IPS DF 6.9 (cell line): ENCODE measurements at places on chromosomes 12 and 14.

- peak; percentile 52 for DNase-seq
Observed at GRCh38 chr12:115983226-115983798, 294.2 kb downstream of the MED13L start.

- no peak for DNase-seq
Observed at GRCh38 chr14:37864861-37865718, 269.7 kb downstream of the TTC6 start.

DNA sequence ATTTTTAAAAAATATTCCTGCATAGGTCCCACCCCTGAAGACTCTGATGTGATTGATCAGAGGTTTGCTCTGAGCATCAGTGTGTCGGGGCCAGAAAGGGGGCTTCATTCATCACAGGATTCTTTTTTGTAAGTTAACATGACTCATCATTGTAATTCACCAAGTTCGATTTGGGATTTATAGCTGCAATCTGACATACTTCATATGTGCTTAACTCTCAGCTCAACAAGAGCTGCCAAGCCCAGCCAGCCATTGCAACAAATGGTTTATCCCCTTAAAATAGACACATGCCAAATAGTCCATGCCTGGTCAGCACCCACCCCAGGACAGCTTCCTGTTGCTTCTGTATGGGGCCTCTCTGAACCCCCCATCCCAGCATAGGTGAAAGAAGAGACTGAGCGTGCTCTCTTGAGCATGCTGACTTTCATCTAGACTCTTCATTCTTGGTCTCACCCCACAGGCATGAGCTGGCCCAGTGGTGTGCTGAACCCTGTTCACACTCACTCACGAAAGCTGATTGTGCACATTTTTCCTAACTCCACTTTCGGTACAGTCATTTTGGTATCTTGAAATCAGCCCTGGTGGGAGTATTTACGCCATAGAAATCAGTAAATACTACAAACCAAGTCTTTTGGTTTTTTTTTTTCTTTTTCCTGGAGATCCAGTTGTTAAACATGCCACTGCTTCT, 101.4 kb downstream of the STAB2 start:
- no peak for DNase-seq

DNA sequence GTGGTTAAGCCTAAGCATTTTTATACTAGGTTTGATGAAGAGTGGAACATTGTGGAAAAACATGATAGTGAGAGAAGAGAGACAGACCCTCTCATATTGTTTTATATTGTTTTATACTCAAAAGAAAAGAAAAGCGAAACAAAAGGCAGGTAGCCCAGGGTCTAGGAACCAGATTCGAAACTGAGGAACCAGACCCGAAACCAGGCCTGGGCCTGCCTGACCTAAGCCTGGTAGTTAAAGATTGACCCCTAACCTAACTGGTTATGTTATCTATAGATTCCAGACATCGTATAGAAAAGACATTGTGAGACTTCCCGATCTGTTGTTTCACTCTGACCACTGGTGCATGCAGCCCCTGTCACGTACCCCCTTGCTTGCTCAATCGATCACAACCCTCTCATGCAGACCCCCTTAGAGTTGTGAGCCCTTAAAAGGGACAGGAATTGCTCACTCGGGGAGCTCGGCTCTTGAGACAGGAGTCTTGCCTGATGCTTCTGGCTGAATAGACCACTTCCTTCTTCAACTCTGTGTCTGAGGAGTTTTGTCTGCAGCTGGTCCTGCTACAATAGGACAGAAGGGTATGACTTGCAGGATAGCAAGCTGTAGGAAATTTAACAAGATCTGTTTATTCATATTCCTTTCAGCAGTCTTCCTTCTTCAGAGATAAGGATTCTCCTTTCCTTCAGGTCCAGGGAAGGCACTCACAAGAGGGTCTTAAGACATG, 147.1 kb upstream of the PLEKHA5 start:
- DNase-seq = no peak

GRCh38 chr12:21815306-21816062, 41.0 kb upstream of the KCNJ8 start:
- no peak for DNase-seq

- no peak for DNase-seq
Observed at GRCh38 chr14:104881369-104881979, 16.4 kb downstream of the CEP170B start.

DNA sequence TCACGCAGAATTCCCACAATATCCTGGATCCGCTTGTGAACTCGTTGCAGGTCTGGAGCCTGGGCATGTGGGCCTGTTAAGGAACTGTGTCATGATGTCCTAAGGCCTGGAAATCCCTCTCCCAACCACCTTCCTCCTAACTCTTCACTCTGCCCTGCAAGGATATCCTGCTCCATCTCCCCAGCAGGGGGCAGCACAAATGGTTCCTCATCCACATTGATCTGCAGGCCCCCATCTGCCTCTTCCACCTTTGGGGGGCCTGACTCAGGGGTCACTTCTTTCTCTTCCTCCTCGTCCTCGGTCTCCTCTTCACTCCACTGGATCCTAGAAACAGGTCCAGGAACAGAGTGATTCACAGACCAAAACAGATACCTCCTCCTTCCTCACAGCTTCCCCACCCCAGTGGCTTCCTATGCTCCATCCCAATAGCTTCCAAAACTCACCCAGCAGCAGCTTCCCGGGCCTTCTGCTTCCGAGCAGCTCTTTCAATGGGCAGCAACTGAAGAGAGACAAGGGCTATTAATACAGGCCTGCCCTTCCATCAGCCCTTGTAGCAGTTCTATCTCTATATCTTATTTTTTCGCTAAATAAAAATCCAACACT, 4.5 kb downstream of the NOP2 start:
- no peak for DNase-seq

GRCh38 chr12:49672301-49673217, 34.6 kb downstream of the FMNL3 start:
- no peak for DNase-seq

GRCh38 chr12:64814432-64814831, 10.0 kb upstream of the TBC1D30 start:
- no peak for DNase-seq

DNA sequence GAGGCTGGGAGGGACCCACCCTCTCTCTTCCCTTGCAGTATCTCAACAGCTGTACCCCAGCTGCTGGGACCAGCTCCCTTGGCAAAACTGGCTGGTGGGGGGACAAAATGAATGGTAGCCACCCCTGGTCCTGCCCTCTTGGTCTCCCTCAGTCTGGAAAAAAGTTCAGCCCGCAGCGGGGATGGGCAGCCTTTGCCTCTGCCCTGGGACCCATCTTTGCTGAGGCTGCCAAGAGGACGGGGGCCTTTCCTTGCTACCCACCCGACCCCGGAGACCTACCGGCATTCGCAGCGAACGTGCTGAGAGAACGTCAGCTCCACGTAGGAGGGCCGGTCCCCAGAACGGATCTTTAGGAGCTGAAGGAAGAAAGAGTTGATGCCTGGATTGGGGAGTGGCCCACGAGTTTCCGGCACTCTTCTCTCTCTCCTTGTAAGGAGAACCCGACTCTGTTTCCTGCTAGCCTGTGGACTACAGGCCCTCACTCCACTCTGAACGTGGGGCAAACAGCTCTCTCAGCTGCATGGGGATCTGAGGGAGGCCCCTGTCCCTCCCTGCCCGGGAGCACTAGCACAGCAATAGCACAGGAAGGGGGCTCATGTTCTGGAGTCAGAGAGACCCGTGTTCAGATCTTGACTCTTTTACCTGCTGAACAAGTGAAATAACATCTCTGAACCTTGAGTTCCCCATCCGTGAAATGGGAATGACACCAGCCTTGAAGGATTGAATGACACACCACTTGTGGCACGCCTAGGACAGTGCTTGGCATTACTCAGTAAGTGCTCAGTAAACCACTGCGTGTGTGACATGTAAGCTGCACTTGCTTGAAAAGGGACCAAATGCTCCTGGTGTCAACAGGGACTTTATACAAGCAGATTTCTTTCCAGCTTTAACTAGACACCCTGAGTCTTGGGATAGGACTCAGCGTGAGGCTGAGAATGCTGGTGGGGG, 6.9 kb downstream of the PGF start:
- DNase-seq = no peak

- DNase-seq = no peak
Observed at GRCh38 chr12:123037791-123038190, 57.3 kb downstream of the ARL6IP4 start.

DNA sequence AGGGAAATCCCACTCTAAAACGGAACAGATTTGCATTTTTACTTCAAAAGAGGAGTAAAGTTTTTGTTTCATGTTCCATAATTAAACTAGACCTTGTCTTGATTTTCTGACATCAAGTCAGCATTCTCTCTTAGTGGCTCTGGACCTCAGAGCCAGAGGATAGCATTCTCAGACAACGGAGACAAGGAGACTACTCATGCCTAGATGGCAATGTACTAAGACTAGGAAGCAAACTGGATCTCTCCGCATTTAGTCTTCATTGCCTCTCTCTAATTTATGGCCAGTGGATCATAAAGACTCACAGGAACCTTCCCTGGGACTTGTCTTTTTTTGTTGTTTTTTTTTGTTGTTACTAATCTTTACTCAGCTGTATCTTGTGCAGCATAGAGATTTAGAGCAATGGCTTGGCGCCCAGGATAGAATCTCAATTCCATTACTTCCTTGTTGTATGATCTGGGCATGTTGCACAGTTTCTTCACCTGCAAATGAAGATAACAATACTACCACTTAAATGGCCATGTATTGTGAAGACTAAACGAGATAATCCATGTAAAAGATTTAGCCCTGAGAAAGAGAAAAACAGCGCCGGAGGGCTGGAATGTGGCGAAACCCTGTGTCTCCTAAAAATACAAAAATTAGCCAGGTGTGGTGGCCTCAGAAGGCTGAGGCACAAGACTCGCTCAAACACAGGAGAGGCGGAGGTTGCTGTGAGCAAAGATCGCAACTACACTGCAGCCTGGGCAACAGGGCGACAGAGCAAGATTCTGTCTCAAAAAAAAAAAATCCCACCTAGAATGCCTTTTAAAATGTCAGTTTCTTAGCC, 4.0 kb upstream of the GEMIN2 start:
- DNase-seq = no peak

GRCh38 chr14:73788701-73789551, 62.7 kb upstream of the PTGR2 start:
- DNase-seq = no peak

GRCh38 chr12:16880864-16881285, 274.9 kb upstream of the LMO3 start:
- DNase-seq = no peak

GRCh38 chr14:53398616-53399015, 245.5 kb upstream of the DDHD1 start:
- DNase-seq = no peak

DNA sequence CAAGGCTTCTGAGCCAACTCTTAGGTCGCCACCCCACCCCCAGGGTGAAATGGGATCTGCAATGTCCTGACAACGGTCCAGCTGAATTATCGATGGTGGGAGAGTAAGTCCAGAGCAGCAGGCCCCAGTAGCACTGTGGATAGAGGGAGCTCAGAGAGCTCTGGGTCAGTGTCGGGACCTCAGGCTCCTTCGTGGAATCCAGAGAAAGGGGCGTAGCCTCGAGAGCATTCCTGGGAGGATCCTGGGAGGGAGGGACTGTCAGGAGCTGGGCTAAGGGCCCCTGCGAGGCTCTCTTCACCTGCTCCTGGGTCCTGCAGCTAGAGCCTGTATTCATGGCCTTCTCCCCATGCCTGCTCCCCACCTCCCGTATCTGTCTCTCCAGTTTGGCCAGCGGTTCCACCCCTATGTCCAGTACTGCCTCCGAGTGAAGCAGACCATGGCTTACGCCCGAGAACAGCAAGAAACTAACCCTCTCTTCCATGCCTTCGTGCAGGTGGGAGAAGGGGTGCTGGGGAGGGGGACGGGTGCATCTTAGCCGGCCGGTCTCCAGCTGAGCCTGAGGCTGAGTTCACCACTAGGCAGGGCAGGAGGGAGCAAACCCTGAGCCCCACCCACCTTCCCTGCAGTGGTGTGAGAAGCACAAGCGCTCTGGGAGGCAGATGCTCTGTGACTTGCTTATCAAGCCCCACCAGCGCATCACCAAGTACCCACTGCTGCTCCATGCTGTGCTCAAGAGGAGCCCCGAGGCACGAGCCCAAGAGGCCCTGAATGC, 6.6 kb downstream of the PLEKHG6 start:
- no peak for DNase-seq

- no peak for DNase-seq
Observed at GRCh38 chr12:12491606-12492005, 71.1 kb downstream of the DUSP16 start.

DNA sequence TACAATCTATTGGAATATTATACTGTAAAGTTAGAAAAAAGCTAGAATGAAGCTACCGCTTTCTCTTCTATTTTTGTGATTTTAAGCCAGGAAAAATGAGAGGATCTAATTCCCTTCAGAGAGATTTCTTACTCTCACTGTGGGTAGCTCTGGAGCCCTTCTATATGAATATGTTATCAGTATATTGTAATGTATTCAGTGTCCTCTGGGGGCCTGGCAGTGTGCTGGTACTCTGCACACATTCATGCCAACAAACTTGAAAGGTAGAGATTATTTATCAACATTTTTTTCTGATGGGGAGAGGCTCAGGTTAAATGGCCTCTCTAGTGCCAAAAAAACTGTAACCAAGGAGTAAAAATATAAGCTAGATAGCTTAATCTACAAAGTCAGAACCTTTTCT, 292.8 kb downstream of the TTC6 start:
- no peak for DNase-seq

DNA sequence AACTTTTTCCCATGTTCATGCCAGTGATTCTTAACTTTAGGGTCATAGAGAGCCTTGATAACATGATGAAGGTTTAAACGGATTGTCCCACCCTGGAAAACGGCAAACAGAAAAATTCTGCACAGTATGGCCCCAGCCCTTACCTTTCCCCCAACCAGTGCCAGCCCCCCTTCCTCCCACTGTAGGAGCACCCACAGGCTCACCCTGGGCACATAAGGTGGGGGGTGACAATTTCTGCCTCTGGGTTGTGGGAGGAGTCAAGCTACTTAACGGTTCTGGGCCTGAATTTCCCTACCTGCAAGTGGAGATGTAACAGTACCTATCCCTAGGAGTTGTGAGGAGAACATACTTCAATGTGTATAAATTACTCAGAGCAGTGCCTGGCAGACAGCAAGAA, 18.0 kb downstream of the XRCC3 start:
- no peak for DNase-seq

DNA sequence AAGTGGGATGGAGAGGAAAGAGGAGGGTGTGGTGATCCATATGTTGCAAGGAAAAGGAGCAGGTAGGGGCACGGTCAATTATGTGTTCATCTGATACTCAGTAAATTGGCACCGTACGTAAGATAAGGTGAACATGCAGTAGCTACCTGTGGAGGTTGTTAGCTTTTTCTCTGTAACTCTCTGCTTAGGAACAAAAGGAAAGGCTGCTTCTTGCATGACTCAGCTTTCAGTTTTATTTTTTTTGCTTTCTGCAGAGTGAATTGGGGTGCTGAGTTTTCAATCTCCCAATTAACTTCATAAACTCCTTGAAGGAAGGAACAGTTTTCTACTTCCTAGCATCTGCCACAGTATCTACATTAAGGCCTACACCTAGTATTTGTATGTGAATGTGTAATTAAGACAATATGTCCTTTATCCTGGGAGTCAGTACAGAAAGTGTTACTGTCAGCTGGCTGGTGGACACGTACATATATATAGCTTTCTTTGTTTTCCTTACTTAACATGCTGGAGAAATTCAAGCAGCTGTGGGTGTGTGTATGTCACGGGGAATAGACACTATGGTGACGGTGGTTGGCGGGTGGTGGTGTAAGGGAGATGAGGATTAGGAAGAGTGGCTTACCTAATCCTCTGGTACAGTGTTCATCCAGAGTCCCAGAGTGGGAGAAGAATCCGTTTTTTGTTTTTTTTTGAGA, 40.1 kb upstream of the WNK1 start:
- DNase-seq = no peak
